NCI-H82 (cell line): ENCODE measurements at places on chromosomes 6 and 20.

GRCh38 chr6:1856381-1856780 lies 246.7 kb downstream of the FOXC1 start:
- DNase-seq = peak; percentile 47

- peak; percentile 49 for DNase-seq
Measured at GRCh38 chr20:6120491-6120988, 2.3 kb downstream of the FERMT1 start.

DNA sequence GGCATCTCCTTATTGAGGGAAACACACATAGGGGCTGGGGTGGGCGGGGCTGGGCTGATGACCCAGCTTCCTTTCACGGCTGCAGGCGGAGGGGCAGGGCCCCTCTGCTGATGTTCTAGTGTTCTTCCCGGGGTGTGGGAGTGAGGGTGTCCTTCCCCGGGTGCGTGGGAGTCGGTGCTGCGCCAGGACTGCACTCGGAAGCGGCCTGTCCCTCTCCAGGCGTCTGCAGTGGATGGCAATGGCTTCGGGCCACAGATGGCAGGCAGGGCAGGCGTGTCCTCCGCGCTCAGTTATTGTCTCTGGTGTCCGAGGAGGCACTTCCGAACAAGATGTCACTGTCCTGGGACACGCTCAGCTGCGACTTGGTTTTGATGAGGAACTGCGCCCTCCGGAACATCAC lies 19.2 kb downstream of the KCNG1 start:
- no peak for DNase-seq

DNA sequence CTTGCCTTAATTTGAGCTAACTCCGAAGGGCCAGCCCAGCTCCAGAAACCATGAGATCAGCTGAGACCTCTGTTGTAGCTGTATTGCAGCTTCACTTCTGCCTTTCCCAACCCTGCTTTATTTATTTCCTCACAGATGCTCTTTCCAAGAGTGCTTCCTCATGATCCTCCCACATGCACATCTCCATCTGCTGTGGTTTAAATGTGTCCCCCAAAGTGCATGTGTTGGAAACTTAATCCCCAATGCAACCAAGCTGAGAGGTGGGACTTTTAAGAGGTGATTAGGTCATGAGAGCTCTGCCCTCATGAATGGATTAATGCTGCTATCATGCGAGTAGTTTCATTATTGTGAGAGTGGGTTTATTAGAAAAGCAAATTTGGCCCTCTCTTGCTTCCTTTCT lies 164.4 kb upstream of the TAB2 start:
- peak; percentile 74 for DNase-seq

DNA sequence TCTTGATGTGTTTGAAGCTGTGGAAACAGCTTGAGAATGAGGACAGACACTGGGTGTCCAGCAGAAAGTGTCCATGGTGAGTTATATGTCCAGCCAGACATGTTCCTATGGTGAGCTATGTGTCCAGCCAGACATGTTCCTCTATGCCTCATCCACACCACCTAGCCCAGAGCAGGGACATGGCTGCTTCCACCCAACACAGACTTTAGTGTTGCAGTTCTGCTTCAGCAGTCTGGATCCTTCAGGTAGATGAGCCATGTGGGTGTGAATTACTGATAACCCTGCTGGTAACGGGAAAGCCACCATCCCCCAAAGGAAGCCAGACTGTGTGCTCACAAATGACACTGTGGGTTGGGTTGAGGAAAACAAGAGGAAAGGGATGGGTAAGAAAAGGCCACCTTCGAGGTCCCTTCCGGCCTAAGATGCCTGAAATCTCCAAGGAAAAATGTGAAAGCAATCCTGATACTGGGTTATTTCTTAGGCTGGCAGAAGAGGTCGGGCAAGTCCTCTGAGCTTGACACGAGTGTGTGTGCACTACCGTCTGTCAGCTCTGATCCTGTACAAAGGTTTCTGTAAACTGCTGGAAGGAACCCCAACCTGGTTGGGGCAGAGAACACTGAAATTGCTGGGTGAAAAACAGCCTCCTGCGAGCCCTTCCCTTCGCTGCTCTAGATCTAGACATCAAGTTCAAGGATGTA lies 77.8 kb downstream of the NINL start:
- no peak for DNase-seq

GRCh38 chr6:56938649-56939191 lies 16.2 kb upstream of the BEND6 start:
- no peak for DNase-seq

DNA sequence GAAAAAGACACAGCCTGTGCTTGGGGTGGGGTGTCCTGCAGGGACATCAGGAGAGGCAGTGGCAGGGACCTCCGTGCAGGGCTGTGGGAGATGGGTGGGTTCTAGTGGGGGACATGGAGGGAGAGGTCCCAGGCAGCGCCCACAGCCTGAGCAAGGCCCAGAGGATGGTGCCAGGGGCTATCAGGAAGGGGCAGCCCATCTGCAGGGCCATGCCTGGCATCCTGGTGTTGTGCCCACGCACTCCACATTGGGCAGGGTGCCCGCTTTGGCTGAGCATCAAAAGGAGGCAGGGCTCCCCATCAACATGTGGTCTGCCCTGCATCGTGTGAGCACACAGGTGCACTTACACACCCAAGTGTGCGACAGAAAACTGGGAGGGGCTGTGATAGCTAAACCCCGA lies 184.3 kb upstream of the SNX9 start:
- DNase-seq = no peak

DNA sequence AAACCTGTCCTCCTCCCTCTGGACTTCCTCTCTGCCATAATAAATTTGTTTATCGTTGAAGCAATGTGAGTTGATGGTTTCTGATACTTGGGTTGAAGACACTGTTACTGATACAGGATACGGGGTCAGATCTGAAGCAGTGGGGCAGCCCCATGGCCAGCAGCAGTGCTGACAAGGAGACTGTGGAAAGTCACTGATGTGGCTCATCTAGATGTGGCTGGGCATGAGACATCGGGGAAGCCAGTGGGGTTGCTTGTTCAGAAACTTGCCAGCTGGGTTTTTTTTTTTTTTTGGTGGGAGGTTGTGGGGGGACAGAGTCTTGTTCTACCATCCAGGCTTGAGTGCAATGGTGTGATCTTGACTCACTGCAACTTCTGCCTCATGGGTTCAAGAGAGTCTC lies 2.6 kb upstream of the BPI start:
- DNase-seq = no peak

- DNase-seq = peak; percentile 58
Measured at GRCh38 chr20:653590-654416, 803 bp upstream of the SRXN1 start.

DNA sequence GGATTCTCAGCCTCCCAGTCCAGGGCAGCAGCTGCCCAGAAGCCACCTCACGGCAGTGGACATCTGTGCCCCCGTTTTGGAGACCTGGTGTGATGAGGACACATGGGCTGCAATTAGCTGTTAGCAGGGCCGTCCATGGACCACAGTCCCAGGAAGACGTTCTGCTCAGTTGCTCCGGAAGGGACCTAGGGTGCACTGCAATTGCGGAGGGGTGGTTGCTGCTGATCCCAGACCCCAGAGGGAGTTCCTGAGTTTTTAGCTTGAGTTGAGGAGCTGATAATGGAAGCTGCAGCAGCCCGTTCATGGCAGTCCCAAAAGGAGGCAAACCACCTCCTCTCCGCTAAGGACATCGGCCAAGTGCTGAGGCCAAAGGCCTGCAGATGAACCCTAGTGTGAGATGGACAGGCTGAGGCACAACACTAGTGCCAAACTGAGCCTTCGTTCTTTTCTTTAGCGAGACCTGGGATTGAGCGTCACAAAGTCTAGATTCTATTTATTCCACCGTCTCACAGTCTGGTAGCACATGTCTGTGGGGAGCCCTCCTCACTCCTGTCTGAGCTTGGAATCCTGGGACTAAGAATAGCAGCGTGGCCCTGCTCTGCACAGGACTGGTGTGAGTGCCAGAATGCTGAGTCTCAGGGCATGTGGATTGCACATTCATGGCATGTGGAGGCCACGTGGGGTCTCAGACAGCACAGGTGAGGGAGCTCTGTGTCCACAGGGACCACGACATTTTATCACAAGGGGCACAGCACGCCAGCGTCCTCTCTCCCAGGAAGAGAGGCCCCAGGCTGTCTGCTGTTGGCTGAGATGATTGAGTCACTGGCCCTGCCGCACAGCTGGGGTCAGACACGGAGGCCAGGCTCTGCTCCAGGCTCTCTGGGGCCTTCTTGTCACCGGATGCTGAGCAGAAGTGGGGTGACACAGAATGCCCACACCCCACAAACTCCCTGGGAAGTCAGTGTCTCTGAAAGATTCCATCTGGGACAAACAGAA lies 113.4 kb downstream of the PSMB1 start:
- DNase-seq = peak; percentile 47

GRCh38 chr6:19895866-19896692 lies 58.9 kb downstream of the ID4 start:
- DNase-seq = no peak

DNA sequence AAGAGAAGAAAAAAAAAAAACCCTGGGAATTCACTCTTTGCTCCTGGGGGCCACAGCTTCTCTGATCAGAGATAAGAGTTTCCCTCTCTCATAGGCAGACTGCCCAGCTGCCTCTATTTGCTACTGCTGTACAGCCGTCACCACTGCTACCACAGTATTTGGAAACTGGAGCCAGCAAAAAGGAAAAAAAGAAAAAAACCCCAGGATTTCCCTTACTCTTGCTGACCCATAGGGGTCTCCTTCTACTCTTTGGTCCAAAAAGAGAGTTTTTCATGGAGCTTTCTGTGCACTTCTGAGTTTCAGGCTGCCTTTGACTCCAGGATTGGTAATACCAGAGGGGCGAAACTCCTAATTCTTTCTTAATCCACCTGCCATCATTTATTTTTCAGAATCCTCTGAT lies 89.7 kb downstream of the MDGA1 start:
- no peak for DNase-seq

GRCh38 chr20:51347831-51348230 lies 194.7 kb downstream of the NFATC2 start:
- DNase-seq = no peak

GRCh38 chr6:3253597-3253961 lies 5.2 kb upstream of the PSMG4 start:
- DNase-seq = no peak

DNA sequence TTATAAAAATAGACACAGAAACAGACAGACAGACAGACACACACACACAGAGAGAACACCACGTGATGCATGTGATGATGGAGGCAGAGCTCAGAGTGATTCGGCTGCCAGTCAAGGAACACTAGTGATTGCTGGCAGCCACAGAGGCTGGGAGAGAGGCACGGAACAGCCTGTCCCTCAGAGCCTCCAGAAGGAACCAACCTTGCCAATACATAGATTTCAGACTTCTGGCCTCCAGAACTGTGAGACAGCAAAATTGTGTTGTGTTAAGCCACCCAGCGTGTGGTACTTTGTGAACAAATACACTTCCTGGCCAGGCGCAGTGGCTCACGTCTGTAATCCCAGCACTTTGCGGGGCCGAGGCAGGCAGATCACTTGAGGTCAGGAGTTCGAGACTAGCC lies 9.5 kb upstream of the PARD6B start:
- no peak for DNase-seq

DNA sequence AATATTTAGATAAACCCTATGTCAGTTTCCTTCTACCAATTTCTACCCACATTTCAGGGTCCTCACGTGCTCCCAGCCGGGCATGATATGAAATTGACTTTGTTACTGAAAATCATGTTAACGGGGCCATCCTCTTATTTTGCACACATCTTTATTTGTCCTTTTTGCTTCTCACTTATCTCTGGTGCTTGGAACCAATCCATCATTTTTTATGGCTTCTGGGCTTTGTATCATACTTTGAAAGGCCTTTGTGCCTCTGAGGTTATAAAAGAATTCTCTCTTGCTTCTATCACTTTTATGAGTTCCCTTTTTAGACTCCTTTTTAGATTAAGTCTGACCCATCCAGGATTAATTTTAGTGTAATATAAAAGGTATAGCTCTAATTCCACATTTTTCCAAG lies 117.1 kb upstream of the PRND start:
- no peak for DNase-seq

GRCh38 chr6:17280138-17280537 lies 1.0 kb upstream of the RBM24 start:
- no peak for DNase-seq

DNA sequence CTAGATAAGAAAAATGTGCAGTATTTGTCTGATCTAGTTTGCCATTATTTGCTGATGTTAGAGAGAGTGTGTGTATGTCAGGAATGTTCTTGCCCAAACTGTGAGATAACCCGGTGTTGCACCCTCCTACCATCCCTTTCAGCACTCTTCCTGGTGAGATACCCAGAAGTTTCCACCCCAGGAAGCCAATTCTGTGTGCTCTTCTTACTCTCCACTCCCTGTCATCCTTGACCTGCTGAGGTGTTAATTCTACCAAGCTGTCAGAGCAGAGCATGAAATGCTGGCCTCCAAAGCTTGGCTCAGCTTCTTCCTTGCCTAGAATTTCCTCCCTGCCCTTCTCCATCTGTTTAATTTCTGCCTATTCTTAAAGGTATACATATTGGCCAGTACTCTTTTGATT lies 237.3 kb upstream of the CNR1 start:
- DNase-seq = no peak

DNA sequence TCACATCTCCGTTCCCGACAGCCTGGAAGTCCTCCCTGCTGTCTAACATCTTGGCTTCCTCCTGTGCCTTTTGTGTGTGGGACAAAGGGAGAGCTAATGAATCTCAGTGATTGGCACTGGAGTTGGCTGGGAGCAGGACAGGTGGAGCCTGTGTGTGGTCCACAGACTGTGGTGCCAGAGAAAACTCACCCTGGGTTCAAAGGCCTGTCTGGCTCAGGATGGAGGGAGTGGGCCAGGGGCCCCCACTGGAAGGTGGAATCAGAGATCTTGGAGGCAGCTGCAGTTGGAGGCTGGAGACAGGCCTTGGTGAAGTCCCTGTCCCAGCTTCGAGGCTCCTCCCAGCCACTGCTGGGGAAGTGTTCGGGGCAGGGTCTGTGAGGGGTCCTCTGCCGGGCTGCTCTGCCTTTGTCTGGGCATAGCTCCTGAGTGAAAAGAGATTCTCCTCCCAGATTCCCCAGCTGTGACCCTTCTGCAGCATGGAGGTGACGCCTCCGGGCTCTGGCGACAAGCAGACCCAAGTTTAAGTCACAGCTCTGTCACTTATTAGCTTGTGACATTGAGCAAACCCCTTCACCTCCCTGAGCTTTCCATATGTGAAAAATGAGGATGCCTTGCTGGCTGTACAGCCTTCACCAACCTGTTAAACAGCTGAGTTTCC lies 13.9 kb upstream of the ITPR3 start:
- DNase-seq = no peak

DNA sequence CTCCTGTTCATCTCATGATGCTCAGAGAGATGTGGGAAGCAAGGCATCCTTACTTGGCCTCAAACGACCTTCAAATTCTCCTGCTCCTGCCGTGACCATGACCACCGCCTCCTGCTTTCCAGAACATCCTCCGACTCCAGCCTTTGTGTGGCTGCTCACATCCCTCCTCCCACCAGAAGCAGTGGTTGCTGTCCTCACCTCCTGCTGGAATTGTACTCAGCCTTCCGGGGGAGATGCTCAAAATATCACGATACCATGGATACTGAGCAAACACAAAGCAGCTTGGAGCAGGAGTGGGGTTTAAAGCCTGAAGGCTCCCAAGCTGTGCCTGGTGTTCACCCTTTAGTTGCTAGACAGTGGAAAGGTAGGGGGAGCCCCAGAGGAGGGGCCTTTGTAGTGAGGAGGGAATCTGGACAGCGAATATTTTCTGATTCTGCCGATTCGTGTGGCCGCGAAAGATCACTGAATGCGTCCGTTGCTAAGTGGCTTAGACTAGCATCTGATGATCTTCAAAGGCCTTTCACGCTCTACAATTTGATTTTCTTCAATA lies 9.3 kb upstream of the DUSP22 start:
- no peak for DNase-seq
